ENCODE measurements at places on chromosomes 3 and 15. TPM values are rescaled to one million over a fixed set of nuclear protein-coding genes. Genes with fewer than 3 reads are reported as not detected.

DNA sequence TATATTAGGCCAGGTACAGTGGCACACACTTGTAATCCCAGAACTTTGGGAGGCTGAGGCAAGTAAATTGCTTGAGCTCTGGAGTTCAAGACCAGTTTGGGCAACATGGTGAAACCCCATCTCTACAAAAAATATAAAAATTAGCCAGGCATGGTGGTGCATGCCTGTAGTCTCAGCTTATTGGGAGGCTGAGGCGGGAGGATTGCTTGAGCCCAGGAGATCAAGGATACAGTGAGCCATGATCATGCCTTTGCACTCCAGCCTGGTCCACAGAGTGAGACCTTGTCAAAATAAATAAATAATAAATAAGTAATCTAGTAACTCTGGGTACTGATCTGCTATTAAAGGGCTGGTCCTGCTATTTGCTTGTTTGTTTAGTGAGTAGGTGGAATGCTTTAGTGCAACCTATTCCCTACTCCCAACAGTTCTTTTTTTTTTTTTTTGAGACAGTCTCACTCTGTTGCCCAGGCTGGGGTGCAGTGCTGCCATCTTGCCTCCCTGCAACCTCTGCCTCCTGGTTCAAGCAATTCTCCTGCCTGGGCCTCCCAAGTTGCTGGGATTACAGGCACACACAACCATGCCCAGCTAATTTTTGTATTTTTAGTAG is 9.1 kb upstream of the INO80 start:
- DNase-seq: no peak

DNA sequence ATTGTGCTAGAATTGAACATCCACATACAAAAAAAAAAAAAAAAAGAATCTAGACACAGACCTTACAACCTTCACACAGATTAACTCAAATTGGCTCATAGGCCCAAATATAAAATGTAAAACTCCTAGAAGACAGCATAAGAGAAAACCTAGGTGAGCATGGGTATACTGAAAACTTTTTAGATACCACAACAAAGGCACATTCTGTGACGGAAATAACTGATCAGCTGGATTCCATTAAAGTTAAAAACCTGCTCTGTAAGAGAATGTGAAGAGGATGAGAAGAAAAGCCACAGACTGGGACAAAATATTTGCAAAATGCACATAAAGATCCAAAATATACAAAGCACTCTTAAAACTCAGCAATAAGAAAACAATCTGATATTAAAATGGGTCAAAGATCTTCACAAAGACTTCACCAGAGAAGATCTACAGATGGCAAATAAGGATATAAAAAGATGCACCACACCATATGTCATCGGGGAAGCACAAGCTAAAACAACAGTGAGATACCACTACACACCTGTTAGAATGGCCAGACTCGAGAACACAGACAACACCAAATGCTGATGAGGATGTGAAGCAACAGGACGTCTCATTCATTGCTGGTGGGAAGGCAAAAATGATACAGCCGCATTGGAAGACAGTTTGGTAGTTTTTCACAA is 167.9 kb downstream of the PDE8A start:
- DNase-seq: no peak

- no peak for DNase-seq
These were observed 60.5 kb upstream of the PRR23C start for GRCh38 chr3:139105154-139105702.

- DNase-seq: no peak
These were observed 4.2 kb upstream of the CILP start for GRCh38 chr15:65215496-65215895.

GRCh38 chr3:114079761-114080160 is 23.2 kb downstream of the QTRT2 start:
- no peak for DNase-seq

GRCh38 chr3:126213379-126214028 is 33.1 kb upstream of the ALDH1L1 start:
- DNase-seq: no peak

DNA sequence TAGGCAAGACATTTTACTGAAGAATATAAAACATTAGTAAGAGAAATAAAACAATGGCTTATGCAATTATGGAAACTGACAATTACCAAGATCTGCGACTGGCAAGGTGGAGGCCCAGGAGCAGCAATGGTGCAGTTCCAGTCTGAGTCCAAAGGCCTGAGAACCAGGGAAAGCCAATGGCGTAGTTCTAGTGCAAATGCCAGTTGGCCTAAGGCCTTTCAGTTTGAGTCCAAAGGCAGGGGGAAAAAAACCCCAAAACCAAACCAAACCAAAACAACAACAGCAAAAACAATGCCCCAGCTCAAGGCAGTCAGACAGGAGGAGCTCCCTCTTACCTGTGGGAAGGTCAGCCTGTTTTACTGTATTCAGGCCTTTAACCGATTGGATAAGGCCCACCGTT is 72.6 kb downstream of the ST6GAL1 start:
- no peak for DNase-seq

GRCh38 chr3:40504636-40505430 is 1.0 kb upstream of the ZNF620 start:
- DNase-seq: no peak

GRCh38 chr15:86076468-86076867 is 3.2 kb upstream of the AGBL1 start:
- DNase-seq: no peak

GRCh38 chr3:44883213-44883955 is 9.0 kb downstream of the TGM4 start:
- no peak for DNase-seq

- DNase-seq: no peak
These were observed 152.7 kb downstream of the IL20RB start for GRCh38 chr3:137110392-137110996.

GRCh38 chr3:143120716-143121240 is 1.2 kb downstream of the CHST2 start:
- no peak for DNase-seq

GRCh38 chr3:112002096-112002971 is 3.6 kb downstream of the TAGLN3 start:
- DNase-seq: no peak

DNA sequence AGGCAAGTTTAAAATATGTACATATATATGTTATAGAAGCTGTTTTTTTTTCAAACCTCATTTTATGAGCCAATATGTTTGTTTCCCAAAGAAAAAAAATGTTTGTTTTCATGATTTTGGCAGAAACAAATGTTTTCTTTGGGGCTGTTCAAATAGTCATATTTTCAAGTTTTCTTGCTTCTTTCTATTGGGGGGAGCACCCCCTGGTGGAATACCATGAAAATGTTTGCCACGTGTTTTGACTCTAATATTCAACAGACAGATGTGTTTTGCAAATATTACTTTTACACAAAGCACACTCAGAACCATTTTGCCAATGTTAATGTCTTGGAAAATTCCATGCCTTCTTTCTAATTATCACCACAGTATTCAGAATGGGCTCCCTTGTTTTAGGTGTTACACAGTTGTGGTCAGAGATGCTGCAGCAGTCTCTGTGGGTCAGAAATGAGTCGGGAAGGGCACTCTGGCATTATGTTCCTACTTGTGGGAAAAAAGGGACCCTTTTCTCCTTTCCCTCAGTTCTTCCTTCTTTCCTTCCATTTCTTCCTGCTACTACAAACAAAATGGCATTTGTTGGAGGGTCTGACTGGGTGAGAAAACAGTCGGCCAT is 817.0 kb downstream of the TUSC7 start:
- no peak for DNase-seq

DNA sequence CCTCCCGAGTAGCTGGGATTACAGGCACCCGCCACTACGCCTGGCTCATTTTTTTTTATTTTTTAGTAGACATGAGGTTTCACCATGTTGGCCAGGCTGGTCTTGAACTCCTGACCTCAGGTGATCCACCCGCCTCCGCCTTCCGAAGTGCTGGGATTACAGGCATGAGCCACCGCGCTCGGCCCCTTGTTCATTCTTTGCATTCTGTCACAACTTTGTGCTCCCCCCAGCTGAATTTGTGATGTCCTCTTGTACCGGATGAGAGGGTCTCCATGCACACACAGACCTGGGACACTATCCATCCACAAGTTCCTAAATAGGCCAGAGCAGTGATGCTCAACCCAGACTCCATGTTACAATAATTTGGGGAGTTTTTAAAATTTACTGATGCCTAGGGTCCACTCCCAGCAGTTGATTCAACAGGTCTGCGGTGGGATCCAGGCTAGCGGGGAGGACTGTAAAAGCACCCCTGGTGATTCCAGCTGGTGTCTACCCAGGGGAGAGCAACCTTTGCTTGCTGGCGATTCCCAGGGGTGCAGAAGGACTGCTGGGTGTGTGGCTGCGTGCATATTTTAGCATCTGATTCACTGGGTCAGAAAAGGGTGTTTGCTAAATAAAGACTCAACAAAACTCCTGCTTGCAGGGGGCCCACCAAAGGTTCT is 1.0 kb downstream of the RASSF1 start:
- no peak for DNase-seq

- no peak for DNase-seq
These were observed 82.0 kb downstream of the CNTN3 start for GRCh38 chr3:74532446-74532845.

DNA sequence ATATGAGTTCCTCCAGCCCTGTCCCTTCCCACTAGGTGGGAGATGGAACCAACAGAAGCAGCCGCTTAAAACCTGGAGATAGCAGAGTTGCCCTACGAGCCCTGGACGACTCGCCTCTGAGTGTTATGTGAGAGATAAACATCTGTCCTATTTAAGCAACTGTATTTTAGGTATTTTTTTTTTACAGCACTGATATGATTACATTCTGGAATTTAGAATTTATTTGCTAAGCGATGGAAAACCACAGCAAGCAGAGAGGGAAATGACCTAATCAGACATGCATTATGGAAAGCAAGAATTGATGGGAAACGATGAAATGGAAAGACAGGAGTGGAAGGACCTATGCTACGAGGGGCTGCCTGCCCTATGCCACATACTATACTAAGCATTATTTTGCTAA is 379.0 kb upstream of the IL12A start:
- no peak for DNase-seq

DNA sequence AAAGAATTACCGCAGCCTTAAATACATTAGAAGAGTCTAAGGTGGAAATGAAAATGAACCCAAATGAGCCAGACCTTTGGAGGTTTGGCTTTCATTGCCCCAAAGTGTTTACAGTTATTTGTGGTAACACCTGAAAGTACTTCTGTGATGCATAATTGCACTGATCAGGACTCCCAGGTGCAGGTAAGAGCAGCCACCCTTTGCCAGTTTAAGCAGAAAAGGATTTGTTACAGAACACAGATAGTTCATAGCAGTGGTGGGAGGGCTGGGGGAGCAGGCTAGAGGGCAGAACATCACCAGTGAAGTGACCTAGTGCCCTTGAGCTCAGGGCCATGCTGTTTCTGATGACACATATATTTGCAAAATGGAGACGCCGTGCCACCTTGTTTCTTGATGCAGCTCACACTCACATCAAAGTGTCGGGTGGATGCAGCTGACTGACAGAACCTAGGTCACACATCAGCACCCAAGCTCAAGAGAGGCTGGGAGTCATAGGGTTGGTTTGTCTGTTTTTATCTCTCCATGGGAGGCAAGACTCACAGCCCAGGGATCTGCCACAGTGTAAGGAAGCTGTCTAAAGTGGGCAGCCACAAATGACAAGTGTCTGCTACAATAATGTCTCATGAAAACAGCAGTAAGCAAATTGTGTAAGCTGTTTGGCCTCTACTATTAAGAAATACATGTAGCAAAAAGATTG is 49.1 kb downstream of the NEK11 start:
- DNase-seq: no peak

DNA sequence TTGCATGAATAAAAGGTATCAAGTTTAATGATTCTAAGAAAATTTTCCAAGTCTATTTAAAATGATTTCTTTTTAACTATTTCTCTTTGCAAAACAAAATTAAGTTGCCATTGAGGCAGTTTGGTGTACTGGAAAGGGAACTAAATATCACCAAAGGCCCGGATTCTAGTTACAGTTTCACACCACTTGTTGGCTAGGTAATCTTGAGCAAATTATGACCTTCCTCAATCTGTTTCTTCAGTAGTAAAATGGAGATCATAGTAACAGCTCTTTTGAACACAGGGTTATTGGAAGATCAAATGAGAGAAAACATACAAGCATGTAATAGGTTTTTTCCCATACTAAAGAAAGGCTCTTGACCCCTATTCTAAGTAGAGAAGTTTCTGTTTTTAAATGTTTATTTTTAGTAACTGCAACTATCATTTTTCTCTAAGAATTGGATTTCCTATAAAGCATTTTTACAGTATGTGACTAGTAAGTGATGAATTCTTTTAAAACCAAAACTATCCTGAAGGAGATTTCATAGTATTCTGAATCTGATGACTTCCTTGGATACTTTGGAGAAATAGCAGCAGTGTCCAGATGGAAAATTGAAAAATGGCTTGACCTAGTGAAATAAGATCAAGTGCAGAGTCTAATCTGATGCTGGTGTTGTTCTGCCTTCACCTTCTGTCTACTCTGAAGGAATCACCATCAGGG is 15.7 kb downstream of the SCAANT1 start:
- no peak for DNase-seq

GRCh38 chr3:168981396-168981795 is 682.1 kb downstream of the MECOM start:
- DNase-seq: no peak

DNA sequence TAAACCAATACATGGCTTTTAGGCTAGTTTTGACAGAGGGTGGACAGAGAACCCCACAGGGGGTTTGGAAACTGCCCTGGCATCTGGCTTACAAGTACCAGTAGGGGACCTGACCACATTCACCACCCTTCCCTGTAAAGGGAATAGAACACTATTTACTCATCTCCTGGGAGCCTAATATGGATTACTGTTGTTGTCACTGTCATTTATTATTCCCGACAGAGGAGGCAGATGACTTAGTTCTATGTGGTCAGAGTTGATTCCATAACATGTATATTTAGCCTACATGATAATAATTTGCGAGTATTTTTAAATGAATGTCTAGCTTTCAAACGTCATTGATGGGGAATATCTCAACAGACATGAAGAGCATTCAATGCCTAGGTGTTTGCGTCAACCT is 15.9 kb downstream of the ZBTB38 start:
- DNase-seq: no peak

GRCh38 chr3:5692446-5692845 is 504.9 kb downstream of the EDEM1 start:
- DNase-seq: no peak

IL17RD gene
- total RNA-seq: 3.1 TPM

PLSCR4 gene
- total RNA-seq: 7.9 TPM

FBXW12 gene
- total RNA-seq: 1.7 TPM

PRRT3 gene
- total RNA-seq: 1.1 TPM

SH3GL3 gene
- total RNA-seq: not detected

GRAMD1C gene
- total RNA-seq: 4.2 TPM

EPHA6 gene
- total RNA-seq: 2.9 TPM
